Dorsolateral prefrontal cortex (tissue), 122 donors: ENCODE measurements at places on chromosomes 7 and 10. TPM values are rescaled to one million over a fixed set of nuclear protein-coding genes. Genes with fewer than 3 reads are reported as not detected.

Gene PAX4
- total RNA-seq, result not detected

Gene TRIL
- 37.7 TPM for total RNA-seq

Gene FAM25G
- not detected for total RNA-seq

Gene CALCR
- total RNA-seq, result not detected

Gene PHYHIPL
- 190 TPM for total RNA-seq

Gene ATP6V0A4
- 1.7 TPM for total RNA-seq
